ENCODE measurements at places on chromosomes 6 and 20. TPM values are rescaled to one million over a fixed set of nuclear protein-coding genes. Genes with fewer than 3 reads are reported as not detected.

DNA sequence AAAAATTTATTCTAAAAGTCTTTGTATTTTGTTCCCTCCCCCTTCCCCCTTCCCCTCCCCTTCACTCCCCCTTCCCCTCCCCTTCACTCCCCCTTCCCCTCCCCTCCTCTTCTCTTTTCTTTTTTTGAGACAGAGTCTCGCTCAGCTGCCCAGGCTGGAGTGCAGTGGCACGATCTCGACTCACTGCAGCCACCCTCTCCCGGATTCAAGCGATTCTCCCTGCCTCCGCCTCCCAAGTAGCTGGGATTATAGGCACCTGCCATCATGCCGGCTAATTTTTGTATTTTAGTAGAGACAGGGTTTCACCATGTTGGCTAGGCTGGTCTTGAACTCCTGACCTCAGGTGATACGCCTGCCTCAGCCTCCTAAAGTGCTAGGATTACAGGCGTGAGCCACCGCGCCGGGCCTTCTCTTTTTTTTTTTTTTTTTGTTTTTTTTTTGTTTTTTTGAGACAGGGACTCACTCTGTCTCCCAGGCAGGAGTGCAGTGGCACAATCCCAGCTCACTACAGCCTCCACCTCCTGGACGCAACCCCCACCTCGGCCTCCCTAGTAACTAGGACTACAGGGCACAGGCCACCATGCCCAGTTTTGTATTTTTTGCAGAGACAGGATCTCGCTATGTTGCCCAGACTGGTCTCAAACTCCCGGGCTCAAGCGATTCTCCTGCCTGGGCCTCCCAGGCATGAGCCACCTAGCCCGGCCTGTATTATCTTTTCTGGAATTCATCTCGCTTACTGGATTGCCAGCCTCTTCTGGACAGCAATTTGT, 1.1 kb upstream of the AFG1L start:
- no peak for DNase-seq

DNA sequence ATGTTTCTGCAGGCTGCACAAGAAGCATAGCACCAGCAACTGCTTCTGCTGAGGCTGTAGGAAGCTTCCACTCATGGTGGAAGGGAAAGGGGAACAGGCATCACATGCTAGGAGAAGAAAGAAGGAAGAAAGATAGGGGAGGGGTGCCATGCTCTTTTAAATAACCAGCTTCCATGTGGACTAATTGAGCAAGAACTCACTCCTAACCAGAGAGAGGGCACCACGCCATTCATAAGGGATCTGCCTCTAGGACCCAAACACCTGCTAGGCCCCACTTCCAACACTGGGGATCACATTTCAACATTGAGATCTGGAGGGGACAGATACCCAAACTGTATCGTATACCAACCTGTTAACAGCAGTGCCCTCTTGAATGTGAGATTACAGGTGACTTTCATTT, 46.9 kb upstream of the ARMC2 start:
- no peak for DNase-seq

- DNase-seq, result no peak
Measured at GRCh38 chr6:170176898-170177771, 113.7 kb downstream of the DLL1 start.

- DNase-seq, result no peak
Measured at GRCh38 chr6:67875877-67876383, 759.2 kb upstream of the ADGRB3 start.

- no peak for DNase-seq
Measured at GRCh38 chr6:119384444-119384843, 34.9 kb upstream of the MAN1A1 start.

GRCh38 chr20:19779634-19780033, 21.6 kb downstream of the RIN2 start:
- DNase-seq, result no peak

DNA sequence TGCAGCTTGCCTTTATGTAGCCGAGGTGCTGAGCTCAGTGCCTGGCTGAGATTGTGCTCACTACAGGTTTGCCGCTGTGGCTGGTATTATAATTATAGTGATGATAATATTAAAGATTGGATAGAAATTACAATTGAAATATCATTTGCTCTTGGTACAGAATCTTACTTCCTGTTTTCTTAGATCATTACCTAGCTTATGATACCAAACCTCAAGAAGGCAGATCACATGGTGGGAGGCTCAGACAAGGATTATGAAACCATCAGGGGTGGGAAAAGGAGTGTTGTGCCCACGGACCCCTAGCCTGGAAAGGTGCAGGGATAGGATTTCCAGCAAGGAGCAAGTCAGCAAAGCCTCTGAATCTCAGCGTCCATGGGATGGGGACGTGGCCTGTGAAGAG, 70.6 kb downstream of the IGF2R start:
- no peak for DNase-seq

GRCh38 chr6:154535147-154535546, 24.7 kb upstream of the CNKSR3 start:
- DNase-seq, result no peak

DNA sequence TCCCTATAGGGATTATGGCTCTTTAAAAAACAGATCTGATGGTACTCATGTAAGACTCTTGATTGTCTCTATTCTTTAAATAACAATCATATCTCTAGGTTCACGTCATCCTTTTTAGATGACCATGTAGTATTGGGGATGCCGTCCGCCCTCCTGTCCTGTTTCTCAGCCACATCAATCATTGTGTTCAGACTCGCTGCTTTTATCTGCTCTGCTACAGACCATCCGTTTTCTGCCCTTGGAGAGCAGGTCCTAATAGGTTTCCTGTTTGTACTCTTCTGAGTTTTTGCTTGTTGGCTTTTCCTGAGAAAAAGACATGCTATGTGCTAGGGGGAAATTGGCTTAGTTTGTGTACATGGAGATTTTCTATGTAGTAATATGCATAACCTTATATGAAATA, 76.8 kb downstream of the SASH1 start:
- no peak for DNase-seq

DNA sequence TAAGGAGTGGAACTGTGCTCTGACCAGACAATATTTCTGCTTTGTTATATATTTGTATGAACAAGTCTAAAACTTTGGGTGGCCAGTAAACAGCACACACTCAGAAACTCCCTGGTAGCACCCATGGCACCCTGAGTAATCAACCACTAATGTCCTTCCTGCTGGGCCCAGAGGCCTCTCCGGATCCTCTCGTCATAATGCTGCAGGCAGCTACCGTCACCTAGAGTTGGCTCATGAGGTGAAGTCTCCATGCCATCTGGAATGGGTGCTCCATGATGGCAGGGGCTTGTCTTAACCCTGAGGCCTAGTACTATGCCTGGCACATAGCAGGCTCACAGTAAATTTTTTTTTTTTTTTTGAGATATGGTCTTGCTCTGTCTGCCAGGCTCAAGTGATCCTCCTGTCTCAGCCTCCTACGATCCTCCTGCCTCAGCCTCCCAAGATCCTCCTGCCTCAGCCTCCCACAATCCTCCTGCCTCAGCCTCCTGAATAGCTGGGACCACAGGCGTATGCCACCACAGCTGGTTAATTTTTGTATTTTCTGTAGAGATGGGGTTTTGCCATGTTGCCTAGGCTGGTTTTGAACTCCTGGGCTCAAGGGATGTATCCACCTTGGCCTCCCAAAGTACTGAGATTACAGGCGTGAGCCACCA, 3.0 kb upstream of the SDCBP2 start:
- DNase-seq, result no peak

GRCh38 chr20:62149532-62150309, 6.2 kb downstream of the SS18L1 start:
- DNase-seq, result no peak

DNA sequence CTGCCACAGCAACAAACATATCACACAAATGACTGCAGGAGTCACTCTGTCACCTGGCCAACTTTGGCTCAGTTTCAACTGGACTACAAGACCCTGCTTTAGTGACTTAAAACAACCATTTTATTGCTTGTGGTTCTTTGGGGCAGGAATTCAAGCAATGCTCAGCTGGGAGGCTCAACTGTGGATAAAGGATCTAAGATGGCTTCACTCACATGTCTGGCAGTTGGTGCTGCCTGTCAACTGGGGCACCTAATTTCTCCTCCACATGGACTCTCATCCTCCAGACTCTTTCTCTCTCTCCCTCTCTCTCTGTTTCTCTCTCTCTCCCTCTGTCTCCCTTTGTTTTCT, 2.8 kb upstream of the EPB41L2 start:
- no peak for DNase-seq

- no peak for DNase-seq
Measured at GRCh38 chr6:139392794-139393193, 18.3 kb upstream of the CITED2 start.

GRCh38 chr6:106501960-106502371, 127.3 kb downstream of the RTN4IP1 start:
- DNase-seq, result no peak

Gene CEP85L
- 29.2 TPM for total RNA-seq

Gene GGTLC1
- total RNA-seq, result not detected

Gene WFDC10B
- not detected for total RNA-seq

Gene PHACTR1
- 202 TPM for total RNA-seq

Gene ZNF184
- 23.3 TPM for total RNA-seq
